Endothelial cell of umbilical vein (primary cell): ENCODE measurements at places on chromosomes 5 and 9. TPM values are rescaled to one million over a fixed set of nuclear protein-coding genes. Genes with fewer than 3 reads are reported as not detected.

DNA sequence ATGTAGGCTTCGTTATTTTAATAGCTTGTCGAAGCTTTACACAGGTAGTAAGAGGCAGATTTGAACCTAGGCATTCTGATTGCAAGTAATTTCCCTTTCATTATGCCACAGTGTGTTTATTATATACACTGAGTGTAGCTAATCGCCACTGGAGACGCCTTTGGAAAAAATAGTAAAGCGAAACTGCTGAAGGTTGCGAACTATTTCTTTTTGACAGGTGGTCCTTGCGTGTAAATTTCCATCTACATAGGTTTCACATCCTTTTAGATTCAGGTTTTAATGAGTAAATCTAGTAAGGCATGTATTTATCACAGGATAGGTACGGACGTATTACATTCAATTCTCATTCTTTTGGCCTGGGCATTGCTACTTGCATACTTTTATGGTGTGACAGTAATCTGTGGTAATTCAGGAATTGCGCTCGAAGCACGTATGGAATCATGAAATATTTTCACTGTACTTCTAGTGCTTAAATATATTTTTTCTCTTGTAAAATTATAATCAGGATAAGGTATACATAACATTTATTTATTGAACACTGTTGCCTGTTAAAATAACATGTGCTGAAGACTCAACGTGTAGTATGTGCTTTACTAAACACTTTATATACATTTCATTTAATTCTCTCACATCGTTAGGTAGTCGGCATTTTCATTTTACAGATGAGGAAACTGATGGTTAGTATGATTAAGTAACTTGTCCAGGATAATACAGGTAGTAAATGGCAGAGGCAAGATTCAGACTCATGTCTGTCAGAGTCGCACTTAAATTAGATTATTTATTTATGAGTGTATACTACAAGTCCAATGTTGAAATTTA is 1.8 kb downstream of the MARCHF6 start:
- peak; percentile 61 for DNase-seq

DNA sequence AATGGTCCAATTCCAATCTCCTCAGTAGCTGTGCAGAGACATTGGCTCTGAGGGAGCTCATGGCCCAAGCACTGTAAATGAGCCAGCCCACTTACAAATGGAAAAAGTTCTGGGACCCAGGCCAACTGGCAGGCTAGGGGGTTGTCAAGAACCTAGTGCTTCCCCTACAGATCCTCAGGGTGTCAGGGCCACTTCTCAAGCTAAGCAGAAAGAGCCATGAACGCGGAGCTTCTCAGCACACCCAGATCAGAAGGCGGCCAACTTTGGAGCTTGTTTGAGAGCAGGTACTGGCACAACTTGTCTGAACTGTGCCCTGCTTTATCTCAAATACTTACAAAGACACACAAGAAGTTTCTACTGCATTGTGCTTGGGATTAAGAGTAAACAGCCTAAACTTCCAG is 17.5 kb downstream of the TLE1 start:
- DNase-seq = peak; percentile 69

DNA sequence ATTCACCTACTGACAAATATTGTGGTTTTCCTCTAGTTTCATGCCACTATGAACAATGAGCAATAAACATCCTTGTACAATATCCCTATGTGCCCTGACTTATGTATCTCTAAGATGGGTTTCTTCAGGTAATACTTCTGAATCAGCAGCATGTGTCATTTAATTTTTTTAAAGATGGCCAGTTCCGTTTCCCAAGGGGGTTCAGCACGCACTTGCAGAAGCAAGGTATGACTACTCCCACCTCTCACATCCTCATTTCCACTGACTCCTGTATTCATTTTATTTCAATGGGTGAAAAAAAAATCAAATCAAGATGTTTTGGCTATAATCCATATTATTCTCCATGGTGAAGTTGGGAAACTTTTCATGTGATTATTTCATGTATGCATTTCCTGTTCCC is 14.7 kb upstream of the ADAMTS19 start:
- DNase-seq = no peak

MYMK gene
- polyA plus RNA-seq = not detected in 2 replicates

GRCh38 chr5:51961154-51961562 is 577.9 kb downstream of the ISL1 start:
- no peak for DNase-seq

GRCh38 chr9:93092251-93092991 is 3.6 kb upstream of the CARD19 start:
- DNase-seq = no peak

DNA sequence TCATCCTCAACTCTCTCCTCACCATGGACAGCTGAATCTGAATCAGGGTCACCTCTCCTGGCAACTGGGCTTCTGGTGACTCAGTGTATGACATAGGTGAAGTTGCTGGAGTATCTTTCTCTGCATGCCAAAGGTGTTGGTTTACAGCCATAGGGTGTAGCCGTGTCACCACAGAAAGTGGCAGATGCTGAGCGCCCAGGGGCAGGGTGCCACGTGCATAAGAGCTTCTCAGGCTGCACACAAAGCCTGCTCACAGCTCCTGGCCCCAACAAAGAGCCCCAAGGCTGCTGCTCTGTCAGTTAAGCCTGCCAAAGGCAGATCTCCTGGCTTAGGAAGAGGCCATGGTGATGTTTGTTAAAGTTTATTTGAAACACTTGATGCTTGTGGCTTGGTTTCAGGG is 297.7 kb upstream of the WWC1 start:
- DNase-seq = no peak

- no peak for DNase-seq
Observed at GRCh38 chr5:52520171-52520570, 267.5 kb upstream of the ITGA1 start.

SV2C gene
- polyA plus RNA-seq = not detected in 2 replicates

GRCh38 chr5:68443091-68443490 is 227.5 kb downstream of the PIK3R1 start:
- DNase-seq = no peak

- no peak for DNase-seq
Observed at GRCh38 chr5:2125901-2126265, 243.2 kb upstream of the IRX4 start.

GRCh38 chr5:58071566-58071965 is 388.3 kb downstream of the PLK2 start:
- DNase-seq = no peak

GRCh38 chr5:68960961-68961360 is 132.9 kb upstream of the SLC30A5 start:
- no peak for DNase-seq

FAM221B gene
- polyA plus RNA-seq = not detected in 2 replicates

DNA sequence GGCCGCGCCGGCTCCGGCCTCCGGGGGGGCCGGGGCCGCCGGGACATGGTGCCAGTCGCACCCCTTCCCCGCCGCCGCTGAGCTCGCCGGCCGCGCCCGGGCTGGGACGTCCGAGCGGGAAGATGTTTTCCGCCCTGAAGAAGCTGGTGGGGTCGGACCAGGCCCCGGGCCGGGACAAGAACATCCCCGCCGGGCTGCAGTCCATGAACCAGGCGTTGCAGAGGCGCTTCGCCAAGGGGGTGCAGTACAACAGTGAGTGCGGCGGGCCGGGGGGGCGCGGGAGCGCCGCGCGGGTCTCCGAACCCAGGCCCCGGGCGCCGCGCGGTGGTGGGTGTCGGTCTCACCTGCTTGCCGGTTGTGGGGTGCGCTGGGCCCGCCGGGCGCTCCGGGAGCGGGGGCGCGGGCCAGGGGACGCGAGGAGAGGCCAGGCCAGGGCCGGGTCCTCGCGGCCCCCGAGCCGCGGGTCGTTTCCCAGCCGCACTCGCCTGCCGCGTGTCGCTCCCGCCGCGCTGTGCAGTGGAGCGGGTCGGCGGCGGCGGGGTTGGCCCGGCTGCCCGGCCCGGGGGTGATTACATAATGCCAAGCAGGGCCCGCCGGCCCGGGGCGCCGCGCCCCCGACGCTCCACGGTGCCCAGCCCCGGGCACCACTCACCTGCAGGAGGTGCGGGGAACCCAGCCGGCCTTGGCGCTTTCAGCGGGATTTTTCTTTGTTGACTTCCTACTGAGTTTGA is 492 bp downstream of the RABL6 start:
- peak; percentile 25 for DNase-seq

DNA sequence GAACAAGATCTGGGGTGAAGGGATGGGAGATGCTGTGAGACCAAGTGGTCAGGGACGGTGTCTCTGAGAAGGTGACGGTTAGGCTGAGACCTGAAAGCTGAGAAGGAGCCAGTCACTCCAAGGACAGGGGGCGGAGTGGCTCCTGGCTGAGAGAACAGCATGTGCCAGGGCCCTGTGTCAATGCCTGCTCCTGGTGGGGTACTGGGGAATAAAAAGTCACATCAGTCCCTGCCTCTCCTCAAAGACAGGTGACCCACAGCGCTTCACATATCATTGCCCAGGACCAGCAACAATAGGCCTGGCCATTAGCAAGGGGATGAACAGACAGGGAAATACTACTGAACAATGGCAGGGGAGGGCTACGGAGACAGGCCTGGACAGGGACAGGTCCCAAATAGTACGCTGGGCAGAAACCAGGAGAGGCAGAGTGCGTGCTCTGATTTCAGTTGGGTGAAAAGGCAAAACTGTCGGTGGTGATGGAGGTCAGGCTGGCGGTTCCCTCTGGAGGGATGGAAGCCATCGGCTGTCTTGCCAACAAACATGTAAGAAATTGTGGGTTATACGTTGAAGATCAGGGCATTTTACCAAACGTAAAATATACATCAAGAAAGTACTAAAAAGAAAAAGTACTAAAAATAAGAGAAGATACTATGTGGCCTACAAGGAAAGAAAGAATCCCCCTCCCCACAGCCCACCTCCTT is 64.3 kb downstream of the C9orf50 start:
- no peak for DNase-seq

DNA sequence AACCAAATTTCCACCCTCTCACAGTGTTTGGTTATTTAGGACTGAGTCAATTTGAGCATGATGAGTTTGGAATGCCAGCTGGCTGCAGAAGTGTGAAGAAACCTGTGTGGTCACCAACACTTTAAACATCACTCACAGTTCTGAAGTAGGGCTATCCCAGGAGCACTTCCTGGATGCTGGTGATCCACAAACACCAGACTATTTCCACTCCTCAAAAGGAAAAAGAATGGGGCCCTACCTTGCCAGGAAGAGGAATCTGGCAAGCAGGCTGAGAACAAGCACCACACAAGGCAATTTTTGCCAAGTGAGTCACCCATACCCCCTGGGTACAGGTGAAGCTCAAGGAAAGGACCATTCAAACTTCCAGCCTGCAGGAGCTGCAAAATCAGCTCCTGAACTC is 294.2 kb upstream of the PTGER4 start:
- DNase-seq = no peak

GRCh38 chr9:134868751-134869553 is 11.7 kb upstream of the FCN2 start:
- DNase-seq = no peak

GRCh38 chr9:126989847-126990842 is 75.6 kb downstream of the RALGPS1 start:
- no peak for DNase-seq

- DNase-seq = no peak
Observed at GRCh38 chr5:11072568-11072967, 311.5 kb upstream of the DAP start.

DNA sequence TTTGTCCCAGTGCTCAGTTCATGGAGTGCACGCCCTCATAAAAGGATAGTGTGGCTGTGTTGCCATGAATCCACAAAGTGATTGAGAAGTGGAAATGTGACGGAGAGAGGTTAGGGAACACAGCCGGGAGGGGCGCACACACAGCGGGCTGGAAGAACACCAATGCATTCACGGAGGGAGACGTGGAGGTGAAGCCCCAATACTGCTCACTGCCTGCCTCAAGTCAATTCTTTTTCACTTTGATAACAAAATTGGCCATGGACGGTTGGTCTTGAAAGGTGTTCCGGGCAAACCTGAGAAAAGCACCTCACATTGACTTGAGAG is 424.1 kb downstream of the MED10 start:
- no peak for DNase-seq

- no peak for DNase-seq
Observed at GRCh38 chr5:3929799-3930198, 334.2 kb downstream of the IRX1 start.

DNA sequence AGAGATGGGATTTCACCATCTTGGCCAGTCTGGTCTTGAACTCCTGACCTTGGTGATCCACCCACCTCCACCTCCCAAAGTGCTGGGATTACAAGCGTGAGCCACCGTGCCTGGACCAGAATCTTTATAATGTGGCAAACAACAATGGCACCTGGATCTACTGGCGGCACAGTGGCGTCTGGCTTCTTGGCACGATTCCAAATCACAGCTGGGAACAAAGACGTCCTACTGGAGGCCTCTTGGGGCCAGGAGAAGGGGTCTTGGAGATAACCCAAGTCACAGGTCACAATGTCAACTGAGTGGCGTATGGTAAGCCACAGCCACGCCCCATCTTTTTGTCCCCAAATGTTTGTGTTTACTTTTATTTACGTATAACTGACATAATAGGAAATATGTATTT is 77.8 kb upstream of the RAPGEF1 start:
- no peak for DNase-seq

DNA sequence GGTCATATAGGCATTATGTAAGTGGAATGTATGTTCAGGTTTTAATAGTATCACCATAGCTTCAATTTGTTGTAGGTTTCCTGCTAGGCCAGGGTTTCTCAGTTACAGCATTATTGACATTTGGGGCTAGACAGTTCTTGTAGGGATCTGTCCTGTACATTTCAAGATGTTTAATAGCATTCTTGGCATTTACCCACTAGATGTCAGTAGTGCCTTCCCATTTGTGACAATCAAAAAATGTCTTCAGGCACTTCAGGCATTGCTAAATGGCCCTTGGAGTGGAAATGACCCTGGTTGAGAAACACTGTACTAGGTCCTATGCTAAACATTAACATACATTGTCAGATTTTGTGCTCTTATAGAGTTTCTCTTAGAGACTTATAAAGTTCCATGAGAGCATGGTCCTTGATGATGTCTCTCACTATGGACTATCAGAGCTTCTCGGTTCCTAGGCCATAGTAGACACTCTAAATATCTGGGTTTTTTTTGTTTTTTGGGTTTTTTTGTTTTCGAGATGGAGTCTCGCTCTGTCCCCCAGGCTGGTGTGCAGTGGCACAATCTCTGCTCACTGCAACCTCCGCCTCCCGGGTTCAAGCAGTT is 1.4 kb downstream of the KIF20A start:
- peak; percentile 76 for DNase-seq

- DNase-seq = no peak
Observed at GRCh38 chr5:9533096-9533495, 12.8 kb downstream of the SEMA5A start.

KLHL3 gene
- polyA plus RNA-seq = 7.5 and 8.8 TPM in 2 replicates
